Cerebellum (tissue), 4 donors: ENCODE measurements at places on chromosomes 5 and 9.

DNA sequence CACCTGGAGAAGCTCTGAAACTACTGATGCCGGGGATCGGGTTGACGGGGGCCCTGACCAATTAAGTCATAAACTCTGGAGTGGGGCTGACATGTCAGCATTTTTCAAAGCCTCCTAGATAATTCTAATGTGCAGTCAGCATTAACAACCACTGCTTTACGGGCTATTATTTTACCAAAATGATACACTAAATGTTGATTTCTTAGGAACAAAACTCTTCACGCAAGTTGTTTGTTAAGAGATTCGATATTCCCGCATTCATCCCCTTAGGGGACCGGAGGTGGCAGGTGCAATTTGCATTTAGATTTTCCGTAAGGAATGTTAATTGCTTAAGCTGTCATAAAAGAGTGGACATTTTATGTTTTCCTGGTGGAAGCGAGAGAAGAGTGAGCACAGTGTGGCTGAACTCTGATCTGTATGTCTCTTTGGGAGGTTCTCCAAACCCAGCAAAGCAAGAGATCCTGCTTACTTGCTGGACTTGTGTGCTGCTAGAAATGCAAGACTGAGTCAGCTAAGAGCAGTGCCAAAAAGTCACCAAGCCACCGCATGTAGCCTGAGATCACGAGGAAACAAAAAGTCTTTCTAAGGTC, 77.6 kb downstream of the UGCG start:
- DNase-seq = no peak

DNA sequence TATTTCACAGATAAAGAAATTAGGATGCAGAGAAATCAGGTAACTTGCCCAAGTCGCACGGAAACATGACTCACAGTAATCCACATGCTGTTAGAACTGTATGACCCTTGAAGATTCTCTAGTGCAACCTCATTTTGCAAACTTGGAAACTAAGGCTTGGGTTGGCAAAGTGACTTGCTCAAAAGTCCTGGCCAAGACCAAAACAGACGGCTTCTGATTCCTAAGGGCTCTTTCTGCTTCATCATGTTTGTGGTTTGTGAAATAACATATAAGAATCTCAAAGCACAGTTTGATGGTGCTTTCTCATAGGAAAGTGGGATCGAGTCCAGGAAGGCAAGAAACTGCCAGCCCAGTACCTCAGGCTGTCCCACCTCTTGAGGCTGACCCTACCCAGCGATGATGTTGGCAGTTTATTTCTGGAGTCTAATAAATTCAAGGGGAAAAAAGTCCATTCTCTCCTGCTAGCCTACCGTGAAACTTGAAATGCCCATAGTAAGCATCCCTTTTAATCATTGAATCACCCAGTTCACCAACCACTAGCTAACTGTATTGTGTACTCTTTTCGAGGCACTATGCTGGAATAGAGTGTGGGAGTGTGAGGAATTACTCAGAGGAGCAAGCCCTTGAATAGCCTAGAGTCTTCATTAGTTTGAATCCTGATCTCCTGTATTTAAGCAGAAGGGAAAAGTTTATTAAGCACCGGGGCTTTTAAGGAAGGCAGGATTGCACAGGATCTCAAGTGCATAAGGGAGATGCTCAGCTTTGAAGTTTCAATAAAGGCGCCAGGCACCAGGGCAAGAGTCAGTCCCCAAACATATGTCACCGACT, 14.1 kb downstream of the CAPSL start:
- DNase-seq = no peak

GRCh38 chr5:177427211-177427822, 841 bp downstream of the GRK6 start:
- DNase-seq = no peak

DNA sequence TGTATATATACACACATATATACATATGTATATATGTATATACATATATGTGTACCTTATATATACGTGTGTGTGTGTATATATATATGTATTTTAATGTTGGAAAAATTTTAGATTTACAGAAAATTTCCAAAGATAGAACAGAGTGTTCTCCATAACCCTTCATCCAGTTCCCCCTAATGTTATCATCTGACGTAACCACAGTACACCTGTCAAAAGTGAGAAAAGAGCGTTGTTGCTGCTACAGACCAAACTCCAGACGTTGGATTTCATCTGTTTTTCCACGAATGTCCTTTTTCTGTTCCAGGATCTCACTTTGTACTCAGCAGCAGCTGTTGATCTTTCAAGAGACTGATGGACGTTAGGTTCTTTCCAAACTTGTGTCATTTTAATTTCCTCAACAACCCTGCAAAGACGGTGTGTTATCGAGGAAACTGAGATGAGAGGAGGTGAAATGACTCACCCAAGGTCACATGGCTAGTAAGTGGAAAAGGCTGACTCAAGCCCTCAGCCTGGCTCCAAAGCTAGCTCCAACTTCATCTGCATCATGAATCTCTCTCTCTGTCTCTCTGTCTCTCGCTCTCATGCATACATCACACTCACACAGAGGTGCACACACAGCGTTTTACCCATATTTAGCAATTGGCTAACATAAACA, 17.0 kb upstream of the NTNG2 start:
- no peak for DNase-seq
